ENCODE measurements at places on chromosomes 2 and 18.

- peak; percentile 90 for DNase-seq
Measured at GRCh38 chr2:143321994-143322393, 192.8 kb downstream of the ARHGAP15 start.

GRCh38 chr2:188695953-188696352 lies 278.2 kb upstream of the COL3A1 start:
- no peak for DNase-seq

GRCh38 chr18:48472610-48473009 lies 63.4 kb upstream of the ZBTB7C start:
- no peak for DNase-seq

- DNase-seq: no peak
Measured at GRCh38 chr2:118498943-118499342, 348.5 kb downstream of the EN1 start.

DNA sequence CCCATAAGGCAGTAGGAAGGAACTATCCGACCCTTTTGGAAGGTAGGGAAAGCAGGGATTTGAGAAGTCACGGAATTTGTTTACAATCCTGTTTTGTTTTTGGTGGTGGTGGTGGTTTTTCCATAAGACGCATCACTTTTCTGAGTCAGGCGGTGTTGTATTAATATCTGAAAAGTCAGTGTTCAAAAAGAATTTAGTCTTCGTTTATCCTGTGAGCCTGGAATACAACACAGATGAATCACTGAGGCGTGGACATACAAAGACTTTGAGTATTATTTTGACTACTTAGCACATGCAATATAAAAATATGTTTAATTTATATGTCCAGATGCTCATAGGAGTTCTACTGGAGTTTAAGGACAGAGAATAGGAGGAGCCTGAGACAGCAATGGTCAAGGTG lies 785 bp downstream of the ZNF892 start:
- no peak for DNase-seq

DNA sequence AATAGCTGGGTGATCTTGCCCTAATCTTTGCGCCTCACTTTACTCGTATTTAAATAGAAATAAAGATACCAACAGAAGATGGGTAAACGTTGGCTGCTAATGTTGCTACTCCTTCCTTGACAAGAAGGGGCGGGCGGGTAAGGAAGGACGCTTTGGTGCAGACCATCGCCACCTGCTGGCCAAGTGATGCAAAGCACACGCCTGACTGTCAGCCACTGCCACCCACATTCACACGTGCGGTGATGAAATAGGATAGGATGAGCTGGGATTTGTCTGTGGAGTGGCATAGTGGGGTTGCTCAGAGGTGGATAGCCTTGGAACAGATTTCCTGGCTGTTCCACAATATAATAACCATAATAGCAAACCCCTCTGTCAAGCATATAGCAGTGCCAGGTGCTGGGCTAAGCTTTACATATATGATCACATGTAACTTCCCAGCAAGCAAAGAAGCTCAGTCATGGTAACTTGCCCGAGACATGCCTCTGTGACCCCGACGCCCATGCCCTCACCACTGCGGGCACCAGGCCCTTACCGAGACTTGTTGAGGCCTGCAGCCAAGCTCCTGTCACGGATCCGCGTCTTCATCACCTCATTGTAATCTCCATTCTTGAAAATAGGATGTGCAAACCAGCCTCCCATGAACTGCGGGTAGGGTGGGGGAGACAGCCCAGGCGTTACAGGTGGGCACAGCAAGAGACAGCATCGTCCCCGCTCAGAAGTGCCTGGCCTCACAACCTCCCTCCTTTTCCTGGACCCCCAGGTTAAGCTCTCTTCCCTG lies 39.3 kb downstream of the LCT start:
- peak; percentile 82 for DNase-seq

- DNase-seq: peak; percentile 0
Measured at GRCh38 chr2:219210886-219211362, 4.3 kb downstream of the ZFAND2B start.

- peak; percentile 9 for DNase-seq
Measured at GRCh38 chr2:218567797-218568189, 358 bp downstream of the USP37 start.

Data from hematopoietic multipotent progenitor cell treated with erythropoietin and hydrocortisone succinate and interleukin-3 and kit ligand, for 8 days (in vitro differentiated cells).